ENCODE measurements at places on chromosomes 2 and 18.

- no peak for DNase-seq
These were observed 33.3 kb downstream of the DOCK10 start for GRCh38 chr2:225008935-225009334.

DNA sequence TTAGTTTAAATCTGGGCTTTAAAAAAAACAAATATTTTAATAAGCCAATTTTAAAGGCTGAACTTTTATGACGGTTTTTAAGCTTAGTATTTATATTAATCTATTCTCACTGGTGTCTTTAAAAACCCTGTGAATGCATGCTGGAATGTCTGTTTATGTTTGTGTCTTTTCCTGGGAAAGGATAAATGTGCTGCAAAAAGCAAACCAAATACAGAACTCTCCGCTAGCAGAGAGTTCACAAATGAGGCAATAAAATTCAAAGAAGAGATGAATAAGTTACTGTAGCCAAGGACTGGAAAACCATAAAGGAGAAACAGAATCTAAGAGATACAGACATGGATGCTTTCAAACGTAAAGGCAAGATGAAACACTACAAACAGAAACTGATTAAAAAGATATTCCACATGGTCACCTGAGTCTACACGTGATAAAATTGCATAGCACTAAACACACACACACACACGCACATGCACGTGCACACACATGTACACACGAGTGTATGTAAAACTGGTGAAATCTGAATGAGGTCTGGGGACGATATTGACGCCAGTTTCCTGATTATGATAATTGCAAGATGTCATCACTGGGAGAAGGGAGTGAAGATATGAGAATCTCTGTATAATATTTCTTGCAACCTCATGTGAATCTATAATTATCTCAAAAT, 4.5 kb downstream of the TWIST2 start:
- DNase-seq = no peak

GRCh38 chr2:74242354-74243071, 44.1 kb downstream of the MTHFD2 start:
- no peak for DNase-seq

GRCh38 chr2:111121028-111121827, 514 bp downstream of the BCL2L11 start:
- peak; percentile 36 for DNase-seq

- no peak for DNase-seq
These were observed 91.1 kb downstream of the ZNF532 start for GRCh38 chr18:58955738-58956137.

DNA sequence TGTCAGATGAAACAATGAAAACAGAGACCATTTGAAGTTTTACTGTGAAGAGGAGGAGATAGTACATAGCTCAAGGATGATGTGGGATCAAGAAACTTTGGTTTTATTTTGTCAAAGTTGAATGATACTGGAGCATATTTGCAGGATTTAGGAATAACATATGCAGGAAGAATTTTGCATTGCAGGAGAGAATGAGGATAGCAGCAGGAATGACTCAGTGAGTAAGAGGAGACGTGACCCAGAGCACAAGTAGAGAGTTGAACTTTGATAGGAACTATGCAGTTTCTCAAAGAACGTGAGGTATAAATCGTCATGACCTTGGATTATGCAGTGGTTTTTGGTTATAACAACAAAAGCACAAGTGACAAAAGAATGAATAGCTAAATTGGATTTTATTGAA, 47.7 kb downstream of the MAPRE2 start:
- DNase-seq = no peak

GRCh38 chr2:110099038-110099425, 16.6 kb downstream of the MALL start:
- no peak for DNase-seq

DNA sequence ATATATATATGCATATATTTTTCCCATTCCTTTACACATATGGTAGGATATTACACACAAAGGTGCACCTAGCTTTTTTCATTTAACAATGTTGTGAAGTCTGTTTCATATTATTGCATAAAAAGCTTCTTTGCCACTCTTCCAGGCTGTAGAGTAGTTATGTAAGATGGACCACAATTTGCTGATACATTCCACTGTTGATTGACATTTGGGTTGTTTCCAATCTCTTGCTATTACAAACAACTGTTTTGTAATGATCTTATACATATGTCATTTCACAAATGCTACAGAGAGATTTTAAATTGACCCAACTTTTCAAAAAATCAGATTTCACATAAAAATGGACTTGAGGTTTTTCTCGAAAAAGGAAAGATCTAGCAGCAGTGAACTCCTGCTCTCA, 301.4 kb downstream of the CDCA7 start:
- no peak for DNase-seq

GRCh38 chr18:48845174-48845573, 105.6 kb downstream of the SMAD7 start:
- DNase-seq = no peak

- DNase-seq = no peak
These were observed 1236.0 kb upstream of the CELF4 start for GRCh38 chr18:38801640-38802039.

DNA sequence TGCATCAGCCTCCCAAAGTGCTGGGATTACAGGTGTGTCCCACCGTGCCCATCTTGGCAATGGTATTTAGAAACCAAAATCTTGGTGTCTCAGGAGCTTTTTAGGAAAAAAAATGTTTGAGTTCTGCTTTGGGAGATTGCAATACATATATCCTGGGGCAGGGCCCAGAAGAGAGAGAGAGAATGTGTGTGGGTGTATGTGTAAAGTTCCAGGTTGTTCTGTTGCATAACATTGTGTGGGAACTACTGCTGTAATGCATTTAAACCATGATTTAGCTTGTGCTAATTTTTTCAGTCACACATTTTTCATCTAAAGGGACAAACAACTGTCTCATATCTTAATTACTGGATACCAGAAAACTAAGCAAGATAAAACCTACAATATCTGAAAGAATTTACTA, 70.8 kb upstream of the NABP1 start:
- no peak for DNase-seq

- no peak for DNase-seq
These were observed 165.3 kb downstream of the GALNT1 start for GRCh38 chr18:35746826-35747339.

GRCh38 chr18:11992096-11992790, 10.9 kb downstream of the IMPA2 start:
- no peak for DNase-seq

GRCh38 chr2:96872591-96873349, 2.9 kb upstream of the SEMA4C start:
- DNase-seq = no peak

GRCh38 chr2:165839610-165840009, 45.6 kb upstream of the GALNT3 start:
- DNase-seq = no peak

- DNase-seq = no peak
These were observed 37.2 kb upstream of the SLC8A1 start for GRCh38 chr2:40488927-40489677.

DNA sequence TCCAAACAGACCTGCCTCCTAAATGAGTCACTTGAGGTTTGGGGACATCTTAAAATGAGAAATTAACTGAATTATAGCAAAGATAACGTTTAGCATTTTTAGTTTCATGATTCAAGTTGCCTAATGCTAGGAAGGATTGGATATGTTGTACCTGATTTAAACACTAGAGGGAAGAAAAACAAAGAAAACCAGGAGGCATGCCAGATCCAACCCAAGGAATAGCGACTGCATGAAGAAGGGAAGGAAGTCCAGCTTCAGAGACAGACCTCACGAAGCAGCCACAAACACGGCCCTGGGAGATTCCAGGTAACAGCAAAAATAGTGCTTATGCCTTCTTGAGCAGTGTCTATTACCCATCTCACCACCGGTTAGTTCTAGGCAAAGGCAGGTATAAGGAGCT, 499.9 kb upstream of the SPHKAP start:
- no peak for DNase-seq

DNA sequence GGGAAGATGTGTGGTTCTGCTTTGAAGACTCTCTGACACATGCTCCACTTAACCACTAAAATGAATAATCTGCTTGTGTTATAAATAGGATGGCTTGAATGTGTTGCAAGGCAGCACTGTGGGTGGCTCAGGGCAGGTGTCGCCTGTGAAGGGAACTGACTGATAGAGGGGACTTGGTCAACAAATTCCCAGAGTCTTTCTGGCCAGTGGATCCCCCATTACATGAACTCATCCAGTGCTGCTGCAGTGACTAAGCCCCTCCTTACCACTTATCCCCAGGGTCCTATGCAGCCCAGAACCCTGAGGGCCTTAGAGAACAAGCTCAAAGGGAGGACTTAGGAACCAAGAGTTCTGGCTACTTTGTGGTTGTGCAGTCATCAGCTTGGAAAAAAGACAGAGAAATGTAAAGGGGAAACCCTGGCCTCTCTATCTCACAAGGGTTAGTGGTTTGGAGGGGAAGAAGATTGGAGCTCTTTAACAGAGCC, 226.2 kb upstream of the TNP1 start:
- no peak for DNase-seq

GRCh38 chr2:153509133-153509532, 30.6 kb upstream of the RPRM start:
- DNase-seq = no peak

DNA sequence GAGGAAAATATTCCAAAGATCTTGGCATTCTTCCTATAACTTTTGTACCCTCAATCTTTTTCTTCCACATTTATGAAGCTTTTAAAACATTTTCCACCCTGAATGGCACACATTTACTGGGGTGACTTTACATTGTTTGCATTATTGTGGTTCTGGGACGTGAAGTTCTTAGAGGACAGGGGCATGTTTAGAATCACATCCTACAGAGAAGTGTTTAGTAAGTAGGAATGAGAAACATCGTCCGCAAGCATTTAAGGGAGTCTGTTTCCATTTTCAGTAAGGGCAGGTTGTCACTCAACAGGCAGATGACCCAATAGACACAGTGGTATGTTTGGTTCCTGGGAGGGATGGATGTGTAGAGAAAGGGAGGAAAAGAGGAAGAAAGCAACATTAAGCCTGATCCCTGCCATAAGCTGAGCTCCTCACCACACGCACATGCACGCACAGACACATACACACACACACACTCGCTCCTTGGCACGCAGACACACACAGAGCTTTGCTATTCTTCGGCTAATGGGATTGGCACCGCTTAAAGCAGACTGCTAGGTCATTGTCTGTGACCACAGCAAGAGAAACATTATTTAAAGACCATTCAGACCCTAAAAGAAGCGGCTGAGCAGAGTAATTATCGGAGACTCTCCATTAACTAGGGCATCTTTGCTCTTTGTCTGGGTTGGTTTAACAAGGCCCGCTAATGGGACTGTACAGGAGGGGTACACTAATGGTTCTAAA, 14.2 kb upstream of the PLEKHM3 start:
- no peak for DNase-seq
